ENCODE measurements at places on chromosomes 12 and 14.

GRCh38 chr12:110249716-110250225, 31.3 kb upstream of the ATP2A2 start:
- DNase-seq: no peak

- peak; percentile 94 for DNase-seq
These were observed 27.6 kb downstream of the BICD1 start for GRCh38 chr12:32134101-32134888.

DNA sequence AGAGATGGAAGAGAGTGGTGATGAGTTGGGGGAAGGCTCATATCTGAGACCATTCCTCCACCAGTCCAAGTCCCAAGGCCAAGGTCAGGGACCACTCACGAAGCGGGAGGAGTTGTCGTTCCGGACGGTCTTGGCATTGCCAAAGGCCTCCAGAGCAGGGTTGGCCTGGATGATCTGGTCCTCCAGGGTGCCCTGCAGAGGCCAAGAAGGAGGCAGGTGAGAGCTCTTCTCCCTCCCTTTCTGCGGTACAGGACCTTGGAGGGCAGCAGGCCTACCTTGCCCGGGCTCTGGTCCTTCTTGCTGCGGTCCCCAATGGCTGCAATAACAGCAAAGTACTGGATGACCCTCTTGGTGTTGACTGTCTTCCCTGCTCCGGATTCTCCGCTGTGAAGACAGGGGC, 4.0 kb downstream of the MYH7 start:
- no peak for DNase-seq

DNA sequence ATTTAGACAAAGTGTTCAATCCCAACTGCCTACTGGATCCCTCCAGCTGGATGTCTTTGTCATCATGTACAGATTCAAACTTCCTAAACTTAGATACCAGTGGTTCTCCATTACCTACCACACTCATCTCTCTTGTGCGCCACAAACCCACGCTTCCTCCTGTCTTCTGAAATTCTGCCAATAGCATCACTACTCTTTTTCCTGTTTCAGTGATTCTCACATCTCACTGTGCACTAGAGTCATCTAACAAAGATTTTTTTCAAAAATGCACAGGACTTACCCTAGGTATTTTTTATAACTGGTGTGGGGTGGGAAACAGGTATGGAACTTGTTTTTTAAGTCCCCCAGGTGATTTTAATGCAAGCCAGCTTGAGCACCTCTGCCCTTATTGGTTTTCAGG, 5.9 kb downstream of the PSMB5 start:
- DNase-seq: no peak

GRCh38 chr12:55716582-55716957, 724 bp downstream of the BLOC1S1 start:
- no peak for DNase-seq

DNA sequence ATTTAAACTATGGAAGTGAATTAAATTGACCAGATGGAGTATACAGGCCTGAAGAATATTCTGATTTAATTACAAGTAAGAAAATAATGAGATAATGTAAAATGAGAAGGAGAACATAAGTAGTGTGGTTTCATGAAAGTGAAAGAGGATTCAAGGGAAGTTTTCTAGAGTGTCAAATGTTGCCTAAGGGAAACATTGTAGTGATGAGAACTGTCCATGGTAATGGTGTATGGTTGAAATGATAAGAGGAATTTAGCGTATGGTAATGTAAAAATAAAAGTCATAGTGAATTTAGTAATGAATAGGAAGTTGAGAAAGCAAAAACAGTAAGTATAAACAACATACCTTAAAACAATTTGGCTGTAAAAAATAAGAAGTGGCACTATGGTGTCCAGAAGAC, 1954.6 kb upstream of the FLRT2 start:
- no peak for DNase-seq

- DNase-seq: peak; percentile 17
These were observed 35.1 kb downstream of the PPP2R5E start for GRCh38 chr14:63508033-63508432.

DNA sequence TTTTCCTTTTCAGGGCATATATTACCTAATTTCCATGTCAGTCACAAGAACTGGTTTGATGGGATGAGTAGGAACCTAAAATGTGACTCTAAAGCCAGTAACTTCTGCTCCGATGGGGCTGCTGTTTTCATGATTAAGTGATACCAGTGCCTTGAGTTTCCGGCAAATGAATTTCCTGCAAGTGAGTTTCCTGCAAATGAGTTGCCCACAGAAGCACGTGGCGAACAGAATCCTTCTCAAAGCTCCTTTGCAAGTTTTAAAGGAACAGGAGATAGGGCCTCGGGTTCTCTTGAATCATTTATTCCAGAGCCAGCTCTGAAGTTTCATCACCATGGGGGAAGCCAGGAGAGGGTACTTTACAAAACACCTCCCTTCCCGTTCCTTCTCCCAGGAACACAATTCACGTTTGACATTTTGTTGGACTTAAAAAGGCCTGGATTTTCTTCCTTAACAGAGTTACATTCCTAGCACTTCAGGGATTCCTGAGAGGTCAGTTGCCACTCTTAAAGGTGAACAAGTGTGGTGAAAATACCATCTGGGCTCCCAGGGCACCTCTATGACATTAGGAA, 2.2 kb upstream of the PPTC7 start:
- peak; percentile 59 for DNase-seq

- DNase-seq: peak; percentile 93
These were observed 103.5 kb upstream of the BCAT1 start for GRCh38 chr12:25052196-25052913.

DNA sequence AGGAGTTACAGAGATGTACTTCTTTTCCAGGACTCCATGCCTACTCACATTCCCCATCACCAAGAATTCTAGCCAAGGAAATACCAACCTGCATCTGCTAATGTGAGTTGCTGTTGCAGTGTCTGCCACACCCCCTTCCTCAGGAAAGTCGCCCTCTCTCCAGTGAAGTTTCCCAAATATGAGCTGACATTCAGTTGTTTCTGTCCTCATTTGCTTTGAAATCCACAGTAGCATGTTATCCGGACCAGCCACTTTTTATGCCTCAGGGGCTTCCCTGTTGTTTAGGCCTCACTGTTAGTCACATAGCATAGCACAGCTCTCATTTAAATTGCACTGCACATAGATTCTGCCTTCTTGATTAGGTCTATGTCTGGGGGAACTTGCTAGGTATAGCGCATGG, 212.4 kb downstream of the EGLN3 start:
- DNase-seq: no peak

- no peak for DNase-seq
These were observed 11.0 kb upstream of the PLEKHG3 start for GRCh38 chr14:64692986-64693809.

DNA sequence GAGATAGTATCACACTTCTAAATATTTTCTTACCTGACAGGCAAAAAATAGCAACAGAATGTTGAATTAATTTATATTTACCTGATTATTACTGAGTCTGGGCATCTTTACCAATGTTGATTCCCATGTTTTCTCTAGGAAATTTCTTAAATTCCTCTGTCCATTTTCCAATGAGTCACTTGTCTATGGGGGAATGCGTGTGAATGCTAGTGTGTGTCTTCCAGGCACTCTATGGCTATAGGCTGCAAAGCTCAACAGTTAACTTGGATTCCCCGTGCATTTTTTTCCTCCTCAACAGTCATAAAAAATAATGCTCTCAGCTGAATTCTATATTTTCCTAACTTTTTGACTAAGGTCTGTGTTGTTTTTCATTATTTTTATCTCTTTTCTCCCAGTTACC, 1385.8 kb upstream of the FLRT2 start:
- DNase-seq: no peak

- no peak for DNase-seq
These were observed 33.1 kb upstream of the MMP19 start for GRCh38 chr12:55875704-55876467.

GRCh38 chr12:112488257-112488876, 69.6 kb downstream of the PTPN11 start:
- DNase-seq: no peak

- DNase-seq: no peak
These were observed 72.2 kb downstream of the BORCS5 start for GRCh38 chr12:12428961-12429657.

DNA sequence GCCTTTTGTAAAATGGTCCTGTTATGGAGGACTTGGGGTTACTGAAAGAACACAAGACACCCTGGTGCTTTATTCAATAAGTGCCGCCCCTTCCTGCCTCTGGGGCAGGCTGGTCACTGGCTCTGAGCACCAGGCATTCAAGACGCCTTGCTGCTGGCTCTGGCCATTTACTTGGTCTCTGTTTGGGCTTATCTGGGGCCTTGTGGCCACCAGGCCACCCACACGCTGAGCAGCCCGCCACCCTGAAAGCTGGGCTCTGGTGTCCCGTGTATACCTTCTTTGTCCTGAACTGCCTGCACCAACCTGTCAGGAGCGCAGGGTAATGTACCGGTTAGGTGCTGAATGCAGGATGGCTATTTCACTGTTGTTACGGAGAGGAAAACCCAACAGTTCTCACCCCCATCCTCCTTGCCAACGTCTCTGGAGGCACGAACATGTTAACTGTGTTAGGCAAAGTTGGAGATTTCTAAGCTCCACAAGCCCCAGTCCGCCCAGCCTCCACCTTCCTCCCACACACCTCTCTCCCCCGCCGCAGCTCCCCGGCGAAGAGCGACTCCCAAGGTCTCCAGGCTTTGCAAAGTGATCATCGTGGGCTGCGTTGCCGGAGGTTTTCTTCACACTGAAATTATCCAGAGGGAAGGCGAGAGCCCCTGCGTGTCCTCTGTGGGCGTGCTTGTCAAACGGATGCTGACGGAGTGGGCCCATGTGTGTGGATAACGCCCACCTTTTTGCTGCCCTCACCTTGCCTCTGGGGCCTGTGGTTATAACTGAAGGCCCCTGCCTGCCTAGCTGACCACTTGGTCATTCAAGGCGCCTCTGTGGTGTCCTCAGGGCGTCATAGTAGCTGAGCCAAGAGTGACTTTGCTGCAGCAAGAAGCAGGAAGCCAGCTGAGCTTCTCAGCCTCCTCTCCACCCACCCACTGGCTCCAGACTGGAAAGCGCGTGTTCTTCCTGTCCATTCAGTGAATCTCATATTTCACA, 18.8 kb upstream of the BEGAIN start:
- no peak for DNase-seq

Data from common myeloid progenitor, CD34-positive (primary cell).